Neural crest cell (in vitro differentiated cells): ENCODE measurements at places on chromosomes 5 and 9.

DNA sequence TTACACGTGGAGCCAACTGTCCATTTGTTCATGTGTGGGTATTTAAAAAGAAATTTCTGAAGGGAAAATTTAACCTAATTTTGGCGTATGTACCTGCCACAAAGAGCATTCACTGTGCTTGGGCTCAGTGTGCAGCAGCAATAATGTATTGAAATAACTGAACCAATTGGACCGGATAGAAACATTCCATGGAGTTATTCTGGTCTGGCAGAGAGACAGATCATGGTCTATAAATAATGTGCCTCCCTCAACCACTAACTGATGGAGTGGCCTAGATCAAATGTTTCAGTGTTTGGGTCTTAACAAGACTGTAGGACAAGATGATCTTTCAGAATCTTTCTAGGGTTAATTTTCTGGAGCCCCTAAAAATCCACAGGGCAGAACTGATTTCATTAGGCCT, 469.7 kb downstream of the PRELID2 start:
- no peak for DNase-seq

DNA sequence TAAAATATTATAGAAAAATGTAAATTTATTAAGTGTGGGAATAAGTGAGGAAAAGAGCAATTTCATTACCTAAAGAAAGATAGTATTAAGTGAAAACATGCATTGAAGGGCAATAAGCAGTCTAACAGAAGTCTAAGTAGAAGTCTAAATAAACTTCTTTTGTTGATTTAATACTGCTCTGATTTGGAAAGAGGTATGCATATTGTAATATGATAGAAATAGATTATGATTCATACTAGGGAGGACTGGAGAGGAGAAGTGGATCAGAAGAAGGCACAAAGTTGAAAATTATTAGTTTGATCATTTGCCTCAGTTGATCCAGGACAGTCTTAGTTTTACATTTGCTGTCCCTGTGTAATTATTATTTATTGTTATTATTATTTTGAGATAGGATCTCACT, 6.6 kb upstream of the ERBIN start:
- DNase-seq, result no peak

GRCh38 chr5:114324282-114324681, 37.6 kb upstream of the KCNN2 start:
- no peak for DNase-seq

DNA sequence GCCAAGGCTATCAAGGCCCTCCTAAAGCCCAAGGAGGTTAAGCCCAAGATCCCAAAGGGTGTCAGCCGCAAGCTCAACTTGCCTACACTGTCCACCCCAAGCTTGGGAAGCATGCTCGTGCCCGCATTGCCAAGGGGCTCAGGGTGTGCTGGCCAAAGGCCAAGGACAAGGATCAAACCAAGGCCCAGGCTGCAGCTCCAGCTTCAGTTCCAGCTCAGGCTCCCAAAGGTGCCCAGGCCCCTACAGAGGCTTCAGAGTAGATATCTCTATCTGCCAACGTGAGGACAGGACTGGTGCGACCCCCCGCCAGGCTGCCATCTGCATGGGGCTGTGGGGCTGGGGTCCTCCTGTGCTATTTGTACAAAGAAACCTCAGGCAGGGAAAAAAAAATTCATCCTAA, 3.3 kb downstream of the HOMER1 start:
- no peak for DNase-seq

DNA sequence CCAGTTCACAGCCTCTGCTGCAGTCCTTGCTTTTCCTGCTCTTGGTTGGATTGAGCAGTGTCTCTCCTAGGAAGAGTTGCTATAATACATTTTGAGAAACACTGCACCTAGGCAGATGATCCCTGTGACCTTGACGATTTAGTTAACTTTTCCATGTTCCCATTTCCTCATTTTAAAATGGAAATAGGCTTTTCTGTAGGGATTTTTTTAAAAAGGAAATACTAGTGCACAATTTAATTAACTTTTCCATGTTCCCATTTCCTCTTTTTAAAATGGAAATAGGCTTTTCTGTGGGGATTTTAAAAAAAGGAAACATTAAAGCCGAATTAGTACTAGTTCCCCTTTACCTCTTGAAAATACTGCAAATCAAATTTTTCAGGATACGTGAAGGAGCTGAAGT, 4.7 kb downstream of the ATP6V0E1 start:
- DNase-seq, result no peak
